Hematopoietic multipotent progenitor cell treated with erythropoietin and hydrocortisone succinate and interleukin-3 and kit ligand, for 4 days (in vitro differentiated cells): ENCODE measurements at places on chromosomes 4 and X.

DNA sequence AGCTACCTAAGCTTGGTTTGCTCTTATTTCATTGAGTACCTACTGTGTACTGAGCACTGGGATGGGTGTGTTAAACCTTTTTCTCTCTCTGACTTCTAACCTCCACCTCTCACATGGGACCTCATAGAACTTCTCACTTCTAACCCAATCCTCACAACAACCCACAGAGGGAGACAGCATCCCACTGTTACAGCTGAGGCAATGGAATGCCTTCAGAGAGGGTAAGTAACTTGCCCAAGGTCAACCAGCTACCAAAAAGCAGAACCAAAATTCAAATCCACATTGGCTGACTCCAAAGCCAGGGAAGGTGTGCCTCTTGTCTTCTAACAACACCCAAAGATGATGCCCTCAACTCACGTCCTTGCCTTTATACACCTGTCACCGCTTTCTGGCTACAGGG is 5.4 kb downstream of the SEL1L3 start:
- DNase-seq: no peak

DNA sequence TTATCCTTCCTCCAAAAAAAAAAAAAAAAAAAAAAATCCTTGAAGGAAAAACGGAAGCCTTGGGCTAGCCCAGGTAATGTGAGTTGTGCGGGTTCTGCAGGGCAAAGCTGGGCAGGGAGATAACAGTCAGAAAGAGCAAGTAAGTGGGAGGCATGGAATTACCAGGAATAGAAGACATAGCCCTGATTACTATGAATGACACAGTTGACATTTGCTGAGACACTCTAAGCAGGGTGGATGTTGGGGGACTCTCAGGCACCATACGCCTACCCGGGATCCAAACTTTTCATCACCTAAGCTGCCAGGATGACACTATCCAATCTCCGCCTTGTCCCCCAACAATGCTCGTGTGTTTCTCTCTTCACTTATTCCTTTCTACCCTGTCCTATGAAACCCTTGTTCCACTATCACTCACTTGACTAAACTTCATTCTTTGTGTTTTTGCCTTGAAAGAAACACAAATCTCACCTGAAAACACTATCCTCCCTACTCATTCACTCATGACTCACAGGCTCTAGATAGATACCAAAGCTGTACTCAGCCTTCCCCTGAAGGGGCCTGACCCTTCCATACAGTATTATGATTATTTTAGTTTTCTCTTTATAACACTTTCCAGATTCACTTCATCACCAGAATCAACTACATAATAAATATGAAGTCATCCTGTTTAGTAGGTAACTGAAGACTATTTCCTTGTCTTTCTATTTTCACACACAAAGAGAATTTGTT is 158.4 kb downstream of the INPP4B start:
- no peak for DNase-seq

DNA sequence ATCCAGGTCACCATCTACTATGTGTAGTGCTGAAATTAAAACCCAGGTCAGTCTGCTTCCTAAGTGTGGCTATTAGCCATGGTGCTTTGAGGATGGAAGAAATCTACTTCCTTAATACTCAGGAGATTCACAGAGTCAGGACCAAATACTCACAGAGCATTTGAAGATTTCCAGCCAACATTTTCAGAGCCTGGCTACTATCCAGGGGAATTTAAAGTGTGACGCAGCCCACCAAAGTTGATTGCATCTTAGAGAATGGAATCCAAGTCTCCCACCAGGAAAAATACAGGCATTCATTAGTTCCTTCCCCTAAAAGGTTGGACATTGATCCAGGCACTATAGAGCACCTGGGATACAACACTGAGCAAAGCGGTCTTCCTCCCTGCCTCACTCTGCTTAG is 83.8 kb downstream of the HS3ST1 start:
- DNase-seq: no peak

DNA sequence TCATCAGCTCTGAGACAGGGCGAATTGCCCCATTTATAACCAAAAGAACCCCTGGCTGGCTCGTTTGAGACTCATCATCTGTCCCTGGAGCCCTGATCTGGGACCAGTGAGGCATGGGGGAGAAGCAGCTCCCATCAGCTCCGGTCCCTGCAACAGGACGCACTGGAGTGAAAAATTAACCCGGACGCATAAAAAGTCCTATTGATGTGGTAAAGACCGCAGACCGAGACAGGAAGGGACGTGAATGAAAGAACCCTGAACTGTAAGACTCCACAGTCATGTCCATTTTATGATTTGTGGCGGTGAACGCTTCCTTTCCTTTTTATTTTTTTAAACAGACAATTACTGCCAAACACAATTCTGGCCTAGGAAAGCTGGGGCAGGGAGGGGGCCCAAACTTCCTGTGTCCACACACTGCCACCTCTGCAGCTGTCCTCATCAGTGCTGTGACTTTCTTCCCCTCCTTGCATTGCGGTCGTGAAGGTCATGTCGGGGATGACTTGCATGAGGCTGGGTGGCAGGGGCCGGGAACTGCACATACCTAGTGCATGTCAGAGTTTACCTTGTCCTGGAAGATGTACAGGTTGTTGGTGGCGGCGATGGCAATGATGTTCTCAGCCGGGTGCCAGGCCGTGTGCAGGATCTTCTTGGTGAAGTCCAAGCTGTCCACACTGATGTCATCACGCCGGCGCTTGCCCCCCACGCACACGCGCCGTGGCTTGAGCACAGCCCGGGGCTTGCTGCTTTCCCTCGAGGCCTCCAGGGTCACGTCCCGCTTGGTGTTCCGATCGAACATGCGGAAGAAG is 53.3 kb downstream of the WFS1 start:
- DNase-seq: no peak

- DNase-seq: no peak
These were observed 124.0 kb downstream of the FAM53A start for GRCh38 chr4:1559896-1560650.

- DNase-seq: peak; percentile 72
These were observed 31.5 kb downstream of the CASP3 start for GRCh38 chr4:184617600-184618196.

- DNase-seq: no peak
These were observed 120.4 kb upstream of the SLC34A2 start for GRCh38 chr4:25535278-25535677.

DNA sequence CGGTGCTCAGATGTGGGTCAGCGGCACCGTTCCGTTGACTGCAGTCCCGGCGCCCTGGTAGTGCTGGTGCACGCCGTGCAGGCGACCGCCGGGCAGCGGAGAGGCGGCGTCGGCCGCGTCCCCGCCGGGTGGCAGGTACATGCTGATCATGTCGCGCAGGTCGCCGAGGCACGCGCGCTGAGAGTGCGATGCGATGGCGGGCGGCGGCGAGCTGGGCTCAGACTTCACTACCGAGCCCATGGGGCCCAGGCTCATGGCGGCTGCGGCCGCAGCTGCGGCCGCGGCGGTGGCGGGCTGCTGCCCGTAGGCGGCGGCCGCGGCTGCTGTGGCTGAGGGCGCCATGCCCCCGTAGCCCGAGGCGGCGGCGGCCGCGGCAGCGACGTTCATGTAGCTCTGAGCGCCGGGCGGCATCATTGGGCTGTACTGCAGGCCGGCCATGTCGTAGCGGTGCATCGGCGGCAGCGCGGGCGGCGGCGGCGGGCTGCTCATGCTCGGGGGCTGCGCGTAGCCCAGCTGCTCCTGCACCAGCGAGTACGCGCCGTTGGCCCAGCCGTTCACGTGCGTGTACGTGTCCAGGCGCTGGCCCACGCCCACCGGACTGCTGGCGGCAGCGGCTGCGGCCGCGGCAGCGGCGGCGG is 1.0 kb downstream of the SOX3 start:
- peak; percentile 50 for DNase-seq

DNA sequence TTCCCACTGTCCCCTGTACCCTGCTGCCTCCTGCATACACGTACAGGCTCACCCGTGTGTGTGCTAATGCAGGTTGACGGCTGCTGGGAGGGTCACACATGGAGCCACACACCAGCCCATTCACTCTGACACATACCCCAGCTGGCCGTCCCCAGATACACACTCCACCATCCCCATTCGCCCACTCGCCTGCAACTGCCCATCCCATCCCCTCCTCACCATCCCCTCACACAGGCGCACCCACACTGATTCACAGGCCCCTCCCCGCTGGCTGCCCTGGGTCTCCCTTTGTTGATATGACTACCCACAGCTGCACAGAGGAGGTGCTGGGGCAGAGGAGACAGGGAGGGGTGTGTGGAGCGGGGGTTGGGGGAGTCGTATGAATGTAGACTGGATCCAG is 25.7 kb downstream of the PJA1 start:
- no peak for DNase-seq

DNA sequence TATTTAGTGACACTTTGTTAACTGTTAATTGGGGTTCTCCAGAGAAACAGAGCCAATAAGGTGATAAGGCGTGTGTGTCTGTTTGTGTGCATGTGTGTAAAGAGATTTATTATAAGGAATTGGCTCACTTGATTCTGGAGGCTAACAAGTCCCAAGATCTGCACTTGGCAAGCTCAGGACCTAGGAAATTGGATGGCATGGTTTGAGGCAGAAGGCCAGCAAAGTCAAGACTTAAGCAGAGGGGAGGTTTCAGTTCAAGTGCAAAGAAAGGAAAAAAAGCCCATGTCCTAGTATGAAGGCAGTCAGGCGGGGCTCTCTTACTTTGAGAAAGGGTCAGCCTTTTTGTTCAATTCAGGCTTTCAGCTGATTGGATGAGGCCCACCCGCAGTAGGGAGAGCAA is 314.1 kb downstream of the BMPR1B start:
- DNase-seq: no peak

- DNase-seq: no peak
These were observed 9.1 kb downstream of the KLB start for GRCh38 chr4:39415678-39416283.

DNA sequence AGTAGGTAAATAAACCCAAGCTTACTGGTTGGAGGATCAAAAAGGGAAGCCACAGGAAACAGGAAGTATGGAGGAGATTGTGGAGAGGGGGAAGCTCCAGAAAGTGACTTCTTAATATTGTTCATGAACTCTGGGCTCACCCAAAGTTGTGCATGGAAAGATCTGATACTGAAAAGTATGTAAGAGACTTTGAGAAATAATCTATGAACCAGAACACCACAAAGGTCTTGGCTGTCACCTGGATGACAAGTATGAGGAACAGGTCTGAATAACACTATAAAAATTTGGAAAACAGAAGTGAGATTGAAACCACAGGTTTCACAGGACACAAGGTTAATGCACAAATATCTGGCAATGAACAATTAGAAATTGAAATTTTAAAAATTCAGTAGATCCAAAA is 567.4 kb downstream of the INPP4B start:
- DNase-seq: no peak

GRCh38 chr4:129862461-129862860 is 766.5 kb downstream of the C4orf33 start:
- no peak for DNase-seq

DNA sequence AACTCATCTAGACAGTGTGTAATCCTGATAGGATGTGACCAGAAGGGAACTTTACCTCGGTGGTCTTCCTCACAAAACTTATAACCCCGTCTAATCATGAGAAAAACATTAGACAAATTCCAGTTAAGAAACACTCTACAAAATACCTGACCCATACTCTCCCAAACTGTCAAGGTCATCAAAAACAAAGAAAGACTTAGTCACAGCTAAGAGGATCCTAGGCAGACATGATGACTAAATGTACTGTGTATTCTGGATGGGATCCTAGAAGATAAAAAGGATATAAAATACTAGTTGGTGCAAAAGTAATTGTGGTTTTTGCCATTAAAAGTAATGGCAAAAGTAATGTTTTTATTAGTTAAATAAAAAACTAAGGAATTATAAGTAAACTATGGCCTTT is 81.6 kb downstream of the DTHD1 start:
- DNase-seq: no peak

DNA sequence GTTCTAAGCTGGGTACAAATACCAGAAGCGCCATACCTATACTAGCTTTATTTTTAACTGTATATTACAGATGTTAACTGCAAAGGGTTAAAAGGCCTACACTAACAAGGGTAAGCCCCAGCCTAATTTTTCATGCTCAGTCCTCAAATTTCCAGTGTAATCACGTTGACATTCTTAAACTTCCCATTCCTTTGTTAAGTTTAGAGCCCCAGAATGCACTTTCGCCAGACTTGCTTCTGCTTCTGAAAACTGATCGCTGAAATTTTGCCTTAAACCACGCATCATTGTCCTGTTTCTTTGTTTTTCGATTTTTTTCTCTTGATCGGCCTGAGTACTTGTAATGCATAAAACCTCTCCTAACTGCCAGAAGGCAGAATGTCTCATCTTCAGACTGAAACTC is 2141.9 kb upstream of the AGA start:
- DNase-seq: no peak

GRCh38 chr4:153528705-153529485 is 62.7 kb downstream of the TMEM131L start:
- peak; percentile 95 for DNase-seq

GRCh38 chrX:149074398-149074797 is 430.7 kb downstream of the IDS start:
- DNase-seq: peak; percentile 65

DNA sequence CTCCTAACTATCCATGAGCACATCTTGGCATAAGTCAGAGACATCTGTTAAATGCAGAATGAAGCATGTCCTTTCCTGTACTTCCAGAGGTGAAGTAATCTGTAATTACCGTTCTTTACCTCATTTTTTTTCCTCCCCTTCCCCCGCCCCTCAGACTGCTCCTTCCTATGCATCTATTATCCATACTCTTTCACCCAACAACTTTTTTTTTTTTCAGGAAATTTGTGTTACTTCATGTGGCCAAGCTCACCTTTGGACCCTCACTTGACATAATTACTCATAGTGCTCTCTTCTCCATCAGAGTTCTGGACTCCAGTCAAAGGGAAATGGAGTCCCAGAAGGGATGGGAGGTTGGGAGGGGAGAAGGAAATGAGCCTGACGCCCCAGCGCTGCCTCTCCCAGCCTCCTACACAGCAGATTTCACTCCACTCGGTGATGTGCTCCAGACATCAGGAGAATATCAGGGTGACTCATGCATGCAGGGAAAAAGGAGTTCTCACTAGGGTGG is 568.8 kb downstream of the STIM2 start:
- no peak for DNase-seq

- DNase-seq: no peak
These were observed 2.7 kb upstream of the ASB5 start for GRCh38 chr4:176271749-176272148.

DNA sequence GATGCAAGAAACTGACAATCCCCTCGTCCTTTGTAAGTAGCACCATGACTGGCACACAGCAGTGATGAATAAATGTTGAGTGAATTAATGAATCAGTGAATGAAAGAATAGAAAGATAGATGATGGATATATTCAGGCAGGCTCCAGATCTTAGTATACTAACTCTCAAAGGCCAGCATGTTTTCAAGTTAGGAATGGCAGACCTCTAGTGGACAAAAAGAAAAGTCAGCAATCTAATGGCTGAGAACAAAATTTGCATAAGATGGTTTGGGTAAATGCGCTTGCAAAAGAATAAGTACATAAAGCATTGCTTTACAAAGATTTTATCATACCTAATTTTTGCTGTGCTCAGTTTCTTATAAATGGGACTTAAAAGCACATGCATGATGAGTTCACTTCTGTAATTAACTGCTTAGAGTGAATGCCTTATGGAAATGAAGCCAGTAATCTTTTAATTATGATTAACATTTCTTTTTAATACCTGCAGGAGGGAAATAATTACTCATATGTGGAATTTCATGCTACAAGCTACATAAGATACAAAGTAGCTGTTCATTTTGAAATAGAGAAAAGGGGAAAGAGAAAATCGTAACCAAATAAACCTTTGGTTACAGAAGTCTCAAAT is 126.9 kb upstream of the GPRIN3 start:
- peak; percentile 71 for DNase-seq

GRCh38 chr4:8274765-8275547 is 5.4 kb downstream of the HTRA3 start:
- DNase-seq: peak; percentile 70

GRCh38 chr4:124632439-124632838 is 80.1 kb downstream of the ANKRD50 start:
- DNase-seq: no peak
